ENCODE measurements at places on chromosomes 1 and 21.

DNA sequence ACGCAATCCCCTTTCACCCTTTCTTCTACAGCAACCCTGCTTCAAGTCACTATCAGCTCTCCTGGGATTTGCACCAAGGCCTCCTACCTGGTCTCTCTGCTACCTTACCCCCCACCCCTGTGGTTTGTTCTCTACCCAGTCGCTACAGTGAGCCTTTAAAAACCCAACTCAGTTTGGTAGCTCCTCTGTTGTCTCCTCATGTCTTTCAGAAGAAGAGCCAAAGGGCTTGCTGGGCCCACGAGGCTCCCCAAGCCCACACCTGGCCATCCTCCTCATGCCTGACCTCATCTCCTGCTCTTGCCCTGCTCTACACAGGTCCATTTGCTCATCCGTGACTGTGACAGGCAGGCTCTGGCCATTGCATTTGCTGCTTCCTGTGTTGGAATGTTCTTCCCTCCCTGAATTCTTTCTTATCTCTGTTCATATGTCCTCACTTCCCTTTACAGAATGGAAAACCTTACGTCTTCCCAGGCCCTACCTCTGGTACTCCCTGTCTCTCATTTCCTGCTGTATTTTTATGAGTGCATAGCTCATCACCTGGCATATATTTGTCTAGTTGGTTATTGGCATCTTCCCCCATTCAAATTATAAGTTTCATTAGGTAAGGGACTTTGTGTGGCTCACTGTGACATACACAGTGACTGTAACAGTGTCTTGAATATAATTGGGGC lies 3.3 kb downstream of the RGS16 start:
- no peak for DNase-seq

DNA sequence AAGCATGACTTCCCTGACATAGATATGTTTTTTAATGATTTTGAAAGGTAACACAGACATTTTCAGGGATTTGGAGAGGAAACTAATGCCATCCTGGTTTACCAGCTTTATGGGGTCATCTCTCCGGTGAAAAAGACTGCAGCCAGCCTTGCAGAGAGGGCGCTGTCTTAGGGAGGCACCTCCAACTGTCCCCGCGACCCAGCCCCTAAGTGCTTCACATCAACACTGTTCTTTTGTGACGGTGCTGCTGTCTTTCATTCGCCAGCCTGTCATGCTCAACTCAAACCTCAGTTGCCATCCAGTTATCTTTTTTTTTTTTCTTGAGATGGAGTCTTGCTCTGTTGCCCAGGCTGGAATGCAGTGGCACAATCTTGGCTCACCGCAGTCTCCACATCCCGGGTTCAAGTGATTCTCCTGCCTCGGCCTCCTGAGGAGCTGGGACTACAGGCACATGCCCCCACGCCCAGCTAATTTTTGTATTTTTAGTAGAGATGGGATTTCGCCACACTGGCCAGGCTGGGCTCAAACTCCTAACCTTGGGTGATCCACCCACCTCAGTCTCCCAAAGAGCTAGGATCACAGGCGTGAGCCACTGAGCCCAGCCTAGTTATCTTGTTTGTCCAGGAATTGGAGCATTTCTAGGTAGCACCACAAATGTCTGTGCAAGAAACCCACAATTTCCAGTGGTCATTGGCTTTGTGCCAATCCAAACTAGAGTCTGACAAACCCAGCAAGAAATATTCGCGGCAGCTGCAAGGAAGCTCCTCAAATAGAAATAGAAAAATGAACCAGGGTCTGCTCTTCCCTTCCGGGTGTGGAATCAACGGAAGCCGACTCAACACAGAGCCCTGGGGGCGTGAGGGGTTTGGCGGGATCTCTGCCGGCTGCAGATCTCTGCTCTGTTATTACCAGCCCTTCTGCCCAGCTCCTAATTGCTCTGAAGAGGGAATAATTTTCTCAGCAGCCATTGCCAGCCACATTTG lies 24.2 kb downstream of the PDE9A start:
- no peak for DNase-seq

- DNase-seq, result no peak
Observed at GRCh38 chr1:107804741-107805140, 160.2 kb downstream of the VAV3 start.

DNA sequence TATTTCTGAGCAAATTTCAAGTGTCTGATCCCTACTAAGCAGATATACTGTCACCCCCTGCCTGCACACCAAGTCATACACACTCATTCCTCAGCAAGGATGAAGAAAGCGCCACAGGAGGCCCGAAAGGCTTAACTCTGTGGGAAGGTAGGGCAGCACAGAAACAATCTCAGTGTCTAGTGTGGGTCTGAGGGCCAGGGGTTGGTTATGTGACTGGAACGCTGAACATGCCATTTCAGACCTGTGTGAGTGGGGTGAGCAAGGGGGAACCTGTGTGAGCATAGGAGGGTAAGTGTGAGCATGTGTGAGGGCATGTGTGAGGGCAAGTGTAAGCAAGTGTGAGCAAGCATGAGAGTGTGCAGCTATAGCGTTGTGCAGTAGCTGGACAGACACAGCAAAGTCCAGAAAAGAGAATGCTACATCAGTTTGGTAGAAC lies 6.2 kb downstream of the ITPKB start:
- no peak for DNase-seq

- no peak for DNase-seq
Observed at GRCh38 chr21:31606081-31606874, 53.2 kb upstream of the SOD1 start.

GRCh38 chr1:87206044-87206831 lies 122.4 kb upstream of the LMO4 start:
- no peak for DNase-seq
